ENCODE measurements at places on chromosomes 12 and 14.
A peak's percentile ranks its signal among the peaks of the same experiment; 100 is the strongest.

GRCh38 chr12:124761871-124762270 lies 101.8 kb downstream of the SCARB1 start:
- peak; percentile 15 for DNase-seq

DNA sequence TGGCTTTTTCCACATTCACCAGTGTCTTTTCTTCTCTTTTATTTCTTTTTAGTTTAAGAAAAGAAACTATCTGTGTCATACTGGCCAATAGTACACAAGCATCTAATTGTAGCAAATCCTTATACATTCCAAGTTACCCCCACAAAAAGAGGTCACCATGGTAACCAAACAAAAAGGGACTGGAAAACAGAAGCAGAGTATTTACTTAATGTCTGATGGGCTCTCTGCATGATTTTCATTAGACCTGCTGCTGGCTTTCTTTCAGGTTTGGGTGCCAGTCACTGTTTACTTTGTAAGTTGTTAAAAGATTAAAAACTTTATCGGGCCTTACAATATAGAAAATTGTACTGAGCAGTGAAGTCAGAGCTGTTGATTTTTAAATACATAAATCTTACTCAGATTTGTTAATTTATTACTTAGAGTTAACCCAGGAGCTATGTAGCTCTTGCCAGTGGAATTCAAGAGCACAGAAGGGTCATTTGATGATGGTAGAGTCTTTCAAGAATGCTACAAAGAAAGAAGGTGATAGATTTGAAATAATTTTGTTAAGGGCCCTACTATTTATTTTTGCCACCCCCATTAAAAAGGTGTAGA lies 123.9 kb downstream of the BRMS1L start:
- DNase-seq, result no peak

GRCh38 chr14:106843951-106844483 lies 1317.6 kb downstream of the TMEM121 start:
- DNase-seq, result no peak

- DNase-seq, result no peak
Observed at GRCh38 chr12:97575403-97576193, 113.0 kb downstream of the RMST start.

DNA sequence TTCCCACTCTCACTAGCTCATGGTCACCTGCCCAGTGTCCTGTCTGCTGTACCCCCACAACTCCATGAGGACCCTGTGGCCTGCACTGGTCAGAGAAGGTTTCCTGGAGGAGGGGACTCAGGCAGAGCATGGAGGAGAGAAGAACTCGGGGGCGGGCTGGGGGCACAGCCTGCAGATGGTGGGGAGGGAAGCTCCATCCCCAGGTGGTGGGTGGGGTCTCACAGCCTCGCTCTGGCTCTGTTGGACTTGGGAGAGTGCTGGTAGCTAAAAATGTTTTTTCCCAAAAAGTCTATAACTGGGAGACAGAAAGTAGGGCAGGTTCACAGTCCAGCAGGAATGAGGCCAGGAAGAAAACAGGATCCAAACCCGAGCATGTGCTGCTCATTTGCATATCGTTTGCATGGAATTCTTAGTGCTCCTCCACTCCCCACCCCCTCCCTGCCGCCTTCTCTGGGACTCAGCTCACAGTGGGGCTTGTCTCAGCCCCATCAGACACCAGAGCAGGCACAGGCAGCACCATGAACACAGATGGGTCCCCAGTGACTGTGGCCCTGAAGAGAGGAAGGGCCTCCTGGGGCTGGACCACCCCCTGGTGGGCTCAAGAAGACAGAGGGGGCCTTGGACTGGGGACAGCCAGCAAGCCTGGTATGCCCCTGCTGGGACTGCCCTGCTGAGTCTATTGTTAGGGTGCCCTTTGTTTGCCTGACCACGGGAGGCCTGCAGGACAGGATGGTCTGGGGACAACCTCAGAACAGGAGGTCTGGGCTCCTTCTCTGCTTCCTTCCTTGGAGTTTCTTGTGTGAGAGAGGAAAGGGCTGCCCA lies 67.0 kb upstream of the SFSWAP start:
- peak; percentile 59 for DNase-seq

DNA sequence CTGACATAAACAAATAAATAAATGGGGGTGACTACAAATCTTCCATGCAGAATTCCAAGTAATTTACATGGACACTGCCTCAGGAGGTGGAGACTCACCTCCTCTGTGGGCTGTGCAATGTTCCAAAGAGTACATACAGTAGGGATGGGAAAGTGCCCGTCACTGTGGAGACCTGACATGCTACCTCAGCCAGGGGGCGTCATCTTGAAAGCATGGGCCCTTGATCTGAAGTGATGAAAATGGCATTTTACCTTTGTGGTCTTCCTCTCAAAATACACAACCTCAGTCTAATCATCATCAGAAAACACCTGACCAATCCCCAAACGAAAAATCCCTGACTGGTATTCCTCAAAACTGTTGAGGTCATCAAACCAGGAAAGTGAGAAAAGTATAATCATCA lies 48.4 kb downstream of the ANAPC7 start:
- no peak for DNase-seq

GRCh38 chr12:6494968-6495367 lies 1.1 kb downstream of the NCAPD2 start:
- DNase-seq, result no peak

DNA sequence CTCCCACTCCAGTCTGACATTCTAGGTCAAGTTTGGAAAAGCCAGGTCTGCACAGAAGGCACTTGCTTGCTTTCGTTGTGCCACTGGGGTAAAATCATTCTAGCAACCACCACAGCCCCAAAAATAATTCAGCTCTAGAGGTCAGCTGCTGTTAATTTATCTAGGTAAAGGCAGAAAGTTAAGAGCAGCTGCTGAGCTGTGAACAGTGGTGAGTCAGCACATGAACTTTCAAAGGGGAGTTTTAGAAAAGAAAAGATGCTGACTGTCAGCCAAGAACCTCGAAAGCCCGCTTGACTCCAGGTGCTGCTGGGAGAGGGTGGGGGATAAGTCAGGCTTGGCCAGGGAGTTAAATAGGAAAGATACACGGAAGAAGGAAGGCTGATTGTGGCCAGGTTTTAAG lies 12.7 kb downstream of the CCDC197 start:
- DNase-seq, result no peak

DNA sequence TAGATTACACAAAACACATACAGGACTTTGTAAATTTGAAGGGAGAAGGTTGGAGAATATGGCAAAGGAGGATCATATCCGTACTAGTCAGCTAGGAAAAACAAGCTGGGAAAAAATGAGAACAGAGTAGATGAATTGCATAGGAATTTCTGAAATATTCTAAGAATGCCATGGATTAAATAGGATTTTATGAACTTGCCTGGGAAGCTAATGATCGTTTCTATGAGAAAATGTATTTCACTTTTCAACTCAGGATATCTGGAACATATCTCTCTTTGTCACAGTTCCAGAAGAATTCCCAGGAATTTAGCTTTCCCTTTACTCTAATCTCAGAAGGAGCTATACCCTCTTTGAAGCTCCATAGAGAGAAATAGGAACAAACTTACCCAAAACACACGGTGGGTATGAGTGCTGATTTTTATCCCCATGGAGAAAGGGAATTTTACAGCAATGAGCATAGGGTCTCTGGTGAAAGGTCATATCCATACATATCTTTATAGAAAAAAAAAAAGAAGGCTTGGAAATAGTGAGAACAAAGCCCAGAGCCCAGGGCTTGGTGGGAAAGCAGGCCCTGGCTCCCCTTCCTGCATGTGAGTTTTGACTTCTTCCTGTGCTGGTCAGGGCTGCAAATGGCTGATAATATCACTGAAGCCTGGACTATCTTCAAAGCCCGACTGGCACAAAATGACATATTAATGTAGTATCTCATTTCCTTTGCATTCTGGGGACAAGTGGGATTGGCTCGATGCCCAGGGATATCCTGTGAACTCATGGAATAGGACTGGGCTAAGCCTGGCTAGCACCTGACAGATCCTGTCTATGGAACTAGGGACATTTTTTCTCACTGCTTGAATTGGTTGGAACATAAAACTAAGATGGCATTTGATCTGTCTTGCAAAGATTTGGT lies 136.3 kb downstream of the AEBP2 start:
- no peak for DNase-seq

DNA sequence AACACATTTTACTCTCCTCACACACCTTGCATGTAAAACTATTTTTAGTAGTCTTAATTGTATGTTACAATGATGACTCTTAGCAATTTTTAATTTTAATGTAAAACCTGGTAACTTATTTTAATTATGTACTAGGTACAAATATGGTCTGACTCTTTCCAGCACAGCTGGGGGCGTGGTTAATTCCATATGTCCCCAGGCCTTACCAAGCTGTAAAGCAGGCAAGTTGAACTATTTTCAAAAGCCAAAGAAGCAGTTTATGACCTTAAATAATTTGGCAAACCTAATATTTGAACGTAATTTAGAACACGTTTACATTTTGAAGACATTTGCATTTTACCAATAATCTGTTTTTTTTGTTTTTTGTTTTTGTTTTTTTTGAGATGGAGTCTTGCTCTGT lies 9.3 kb upstream of the ACOT6 start:
- DNase-seq, result no peak

DNA sequence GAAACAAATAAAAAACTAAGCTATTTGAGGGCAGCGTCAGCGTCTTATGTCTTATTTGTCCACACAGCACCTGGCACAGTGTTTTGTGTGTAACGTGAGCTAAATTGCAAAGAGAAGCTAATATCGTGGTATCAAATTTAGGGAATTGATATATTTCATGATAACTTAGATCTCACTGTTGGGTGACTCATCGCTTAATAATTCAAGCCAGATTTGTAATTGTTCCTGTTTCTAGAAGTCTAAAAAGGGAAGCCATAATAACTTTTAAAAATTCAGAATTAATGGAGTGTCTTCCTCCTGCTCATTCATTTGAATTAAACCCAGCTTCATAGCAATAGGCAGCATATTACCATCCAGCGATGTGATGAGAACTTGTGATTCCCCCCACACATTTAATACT lies 214.7 kb downstream of the PDZRN4 start:
- no peak for DNase-seq

DNA sequence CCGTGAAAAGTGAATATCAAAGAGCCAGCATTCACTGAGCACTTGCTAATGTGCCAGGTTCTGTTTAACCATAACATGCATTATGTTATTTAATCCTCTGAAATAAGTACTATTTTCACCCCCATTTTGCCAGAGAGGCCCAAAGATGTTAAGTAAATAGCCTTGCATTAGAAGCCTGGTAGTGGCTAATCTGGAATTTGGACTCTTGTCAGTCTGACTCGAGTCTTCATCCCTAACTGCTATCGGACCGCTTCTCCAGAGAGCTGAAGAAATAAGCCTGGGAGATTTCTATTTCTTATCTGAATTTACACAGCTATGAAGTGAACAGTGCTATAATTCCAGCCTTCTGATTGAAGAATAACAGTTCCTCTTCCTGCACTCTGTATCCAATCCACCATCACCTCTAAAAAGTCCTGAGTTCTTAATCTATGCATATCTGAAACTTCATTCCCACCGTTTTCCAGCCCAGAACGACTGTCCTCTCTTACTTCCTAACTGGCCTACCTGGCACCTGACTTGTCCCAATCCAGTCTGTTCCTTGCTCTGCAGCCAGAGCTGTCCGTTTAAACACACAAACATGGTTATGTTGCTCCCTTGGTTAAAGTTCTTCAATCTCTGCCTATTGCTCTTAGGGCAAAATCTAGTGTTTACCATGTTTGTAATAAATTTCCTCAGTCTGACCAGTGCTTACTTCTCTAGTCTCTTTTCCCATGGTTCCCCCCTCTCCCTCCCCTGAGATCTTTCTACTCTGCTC lies 2.3 kb downstream of the POLR3B start:
- DNase-seq, result no peak

DNA sequence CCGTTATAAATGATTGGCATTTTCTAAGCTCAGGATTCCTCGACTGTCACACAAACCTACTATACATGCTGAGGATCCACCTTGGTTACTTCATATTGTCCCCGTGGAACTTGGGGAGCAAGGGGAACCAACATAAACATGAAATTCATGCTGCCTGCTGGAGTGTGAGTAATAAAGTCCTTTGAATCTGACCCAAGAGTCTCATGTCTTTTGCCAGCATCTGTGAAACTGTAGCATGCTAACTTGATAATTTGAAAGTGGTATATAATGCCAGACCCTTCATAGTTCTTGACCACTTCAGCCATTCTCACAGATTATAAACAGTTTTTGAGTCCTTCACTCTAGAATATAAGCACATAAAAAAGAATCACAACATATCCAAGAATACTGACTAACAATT lies 17.1 kb downstream of the SLC35F4 start:
- DNase-seq, result no peak

DNA sequence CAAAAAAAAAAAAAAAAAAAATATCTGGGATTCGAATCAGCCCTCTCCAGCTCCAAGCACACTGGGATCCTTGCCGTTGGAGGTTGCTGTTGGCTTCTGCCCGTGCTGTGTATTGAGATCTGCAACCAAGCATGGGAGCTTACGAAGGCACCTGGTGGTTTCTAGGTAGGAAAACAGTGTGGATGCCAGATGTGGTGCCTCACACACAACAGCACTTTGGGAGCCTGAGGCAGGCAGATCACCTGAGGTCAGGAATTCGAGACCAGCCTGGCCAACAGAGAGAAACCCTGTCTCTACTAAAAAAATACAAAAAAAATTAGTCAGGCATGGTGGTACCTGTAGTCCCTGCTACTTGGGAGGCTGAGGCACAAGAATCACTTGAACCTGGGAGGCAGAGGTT lies 47.4 kb downstream of the ATF7 start:
- DNase-seq, result no peak

DNA sequence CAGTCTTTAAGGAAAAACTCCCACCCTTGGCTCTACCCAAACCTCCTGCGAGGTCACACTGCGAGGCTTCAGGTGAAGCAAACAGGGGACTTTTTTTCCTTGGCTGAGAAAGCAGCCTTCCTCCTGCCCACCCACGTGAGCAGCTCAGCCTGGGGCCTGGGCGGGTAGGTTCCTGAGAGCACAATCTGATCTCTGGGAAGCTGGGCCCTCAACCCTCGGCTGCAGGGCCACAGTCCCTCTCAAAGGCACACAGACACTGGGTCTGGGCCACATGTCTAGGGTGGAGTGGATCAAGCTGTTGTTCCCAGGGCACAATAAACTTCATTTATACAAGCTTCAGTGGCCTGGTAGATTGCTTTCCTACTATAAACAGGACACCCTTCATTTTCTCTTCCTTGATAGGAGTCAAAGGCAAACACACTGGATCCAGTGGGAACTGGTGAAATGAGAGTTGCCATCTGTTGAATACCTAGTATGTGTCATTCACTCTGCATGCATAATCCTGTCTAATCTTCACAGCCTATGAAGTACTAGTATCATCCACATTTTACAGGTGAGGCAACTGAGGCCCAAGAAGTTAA lies 41.3 kb upstream of the PNMA1 start:
- no peak for DNase-seq

DNA sequence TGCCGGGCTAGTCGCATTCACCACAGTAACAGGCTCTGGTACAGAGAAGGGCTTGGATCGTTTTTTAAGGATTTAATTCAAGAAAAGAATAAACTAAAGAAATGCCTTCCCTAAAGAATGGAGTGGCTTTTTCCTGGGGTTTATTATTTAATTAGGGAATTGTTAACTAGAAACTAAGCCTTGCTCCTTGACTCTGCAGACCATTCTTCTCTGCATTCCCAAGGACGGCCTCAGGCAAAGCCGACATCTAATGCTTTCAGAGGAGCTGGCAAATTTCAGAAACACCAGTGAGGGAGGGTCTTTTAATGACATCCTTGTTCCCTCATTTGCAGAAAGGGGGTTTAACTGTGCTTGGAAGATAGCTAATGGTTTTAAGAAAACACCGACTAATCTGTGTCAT lies 174.0 kb downstream of the EGLN3 start:
- DNase-seq, result no peak
